ELF-1 (cell line): ENCODE measurements at places on chromosomes 6 and 20.
A peak's percentile ranks its signal among the peaks of the same experiment; 100 is the strongest.

- peak; percentile 72 for DNase-seq
These were observed 544 bp downstream of the SMIM29 start for GRCh38 chr6:34248198-34248726.

DNA sequence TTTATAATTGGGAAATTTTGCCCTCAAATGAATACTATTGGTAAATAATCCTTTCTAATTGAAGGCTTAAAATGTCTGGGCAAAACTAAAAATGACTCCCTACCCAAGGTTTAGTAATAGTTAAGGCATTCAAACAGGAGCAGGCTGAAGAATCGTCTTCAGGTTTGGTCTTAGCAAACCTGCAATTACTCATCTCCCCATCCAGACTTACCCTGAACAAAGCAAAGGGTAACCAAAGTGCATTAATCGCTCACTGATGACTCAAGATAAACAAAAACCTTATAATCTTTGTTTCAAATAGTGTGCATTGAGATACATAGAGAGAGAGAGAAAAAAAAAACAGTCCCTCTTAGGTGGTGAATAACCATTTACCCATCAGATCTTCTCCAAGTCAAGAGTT, 225.5 kb downstream of the BMP2 start:
- DNase-seq, result no peak

- DNase-seq, result no peak
These were observed 231.6 kb downstream of the TFAP2B start for GRCh38 chr6:51049983-51050877.

GRCh38 chr6:139373154-139373927, 1.1 kb downstream of the CITED2 start:
- peak; percentile 58 for DNase-seq

GRCh38 chr20:35560105-35560511, 18.2 kb downstream of the ERGIC3 start:
- peak; percentile 64 for DNase-seq

DNA sequence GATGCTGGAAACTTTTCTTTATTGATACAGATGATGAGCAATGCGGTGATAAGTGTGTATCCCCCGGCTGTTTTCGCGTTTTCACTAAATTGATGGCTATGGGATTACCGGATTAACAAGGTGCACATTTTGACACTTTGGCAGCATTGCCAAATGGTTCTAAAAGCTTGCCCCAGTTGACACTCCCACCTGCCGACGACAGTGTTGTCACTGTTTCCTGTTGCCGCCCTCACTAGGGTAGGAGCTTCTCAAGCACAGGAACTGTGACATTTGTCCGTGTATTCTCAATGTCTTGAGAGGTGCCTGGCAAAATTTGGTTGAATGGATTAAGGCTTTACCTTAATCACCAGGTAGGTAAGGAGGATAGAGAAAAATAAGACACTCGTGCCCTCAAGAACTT, 9.8 kb upstream of the MAPK13 start:
- no peak for DNase-seq

GRCh38 chr20:58375759-58376352, 13.2 kb upstream of the VAPB start:
- no peak for DNase-seq

DNA sequence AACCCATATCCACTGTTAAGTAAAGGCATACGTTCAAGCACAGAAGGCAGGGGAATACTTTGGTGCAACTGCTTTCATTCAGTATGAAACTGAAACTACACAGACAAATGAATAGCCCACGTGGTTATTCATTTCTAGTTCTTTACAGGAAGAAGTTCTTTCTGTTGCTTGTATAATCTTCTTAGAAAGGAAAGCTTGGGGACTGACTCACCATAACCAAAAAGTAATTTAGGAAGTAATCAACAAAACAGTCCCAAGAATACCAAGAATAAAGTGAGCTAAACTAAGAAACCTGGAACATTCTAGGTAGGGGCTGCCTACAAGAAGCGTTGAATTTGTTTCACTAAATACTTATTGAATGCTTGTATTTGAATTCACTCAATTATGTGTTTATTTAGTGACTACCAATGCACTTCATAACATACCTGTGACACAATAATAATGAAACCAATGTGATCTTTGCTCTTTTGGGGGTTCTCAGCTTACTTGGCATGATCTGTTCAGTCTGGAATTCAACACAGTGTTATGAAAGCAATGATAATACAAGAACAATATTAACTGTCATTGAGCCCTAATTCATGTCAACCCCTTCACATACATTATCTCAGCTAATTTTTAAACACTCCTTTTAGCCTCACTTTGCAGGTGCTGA, 25.1 kb upstream of the KIAA0408 start:
- no peak for DNase-seq

DNA sequence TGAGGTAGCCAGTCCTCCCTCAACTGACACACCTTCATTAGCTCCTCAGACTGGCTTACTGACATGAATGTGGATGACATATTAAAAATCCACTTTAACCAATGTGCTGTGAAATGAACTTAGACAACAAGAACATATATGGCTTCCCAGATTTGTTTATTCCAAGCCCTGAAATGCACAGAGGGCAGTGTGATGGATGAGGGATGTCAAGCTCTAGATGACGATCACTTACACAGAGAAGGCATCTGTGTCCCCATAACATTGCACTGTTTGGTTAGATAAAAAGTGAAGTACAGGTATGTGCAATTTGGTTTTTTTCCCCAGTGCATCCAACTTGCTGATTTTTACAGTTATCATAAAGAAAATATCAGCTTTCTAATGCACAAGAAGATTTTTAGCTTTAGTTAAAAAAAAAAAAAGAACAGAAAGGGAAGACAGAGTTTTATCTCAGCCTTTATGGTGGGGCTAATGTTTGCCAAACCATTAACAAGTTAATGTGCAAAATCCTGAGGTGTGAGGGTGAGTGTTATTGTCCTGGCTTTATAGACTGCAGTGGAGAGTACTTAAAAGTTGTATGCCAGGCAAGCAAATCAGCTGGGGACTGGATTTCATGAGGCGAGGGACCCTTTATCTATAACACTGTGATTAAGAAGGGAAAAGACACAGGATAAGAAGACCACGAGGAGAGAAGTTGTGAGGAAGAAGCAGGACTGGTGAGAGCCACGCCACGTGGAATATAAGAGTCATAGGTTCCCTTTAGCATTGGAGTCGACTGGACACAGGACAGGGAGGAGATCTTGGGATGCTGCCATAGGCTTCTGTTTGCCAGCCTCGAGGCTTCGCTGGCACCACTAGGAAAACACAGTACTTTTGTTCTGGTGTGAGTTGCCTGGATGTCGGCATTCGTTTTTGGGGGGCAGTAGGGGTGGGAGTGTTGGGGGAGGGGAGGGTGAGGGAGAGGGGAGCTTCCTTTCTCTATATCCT, 90.0 kb upstream of the BACH2 start:
- no peak for DNase-seq

DNA sequence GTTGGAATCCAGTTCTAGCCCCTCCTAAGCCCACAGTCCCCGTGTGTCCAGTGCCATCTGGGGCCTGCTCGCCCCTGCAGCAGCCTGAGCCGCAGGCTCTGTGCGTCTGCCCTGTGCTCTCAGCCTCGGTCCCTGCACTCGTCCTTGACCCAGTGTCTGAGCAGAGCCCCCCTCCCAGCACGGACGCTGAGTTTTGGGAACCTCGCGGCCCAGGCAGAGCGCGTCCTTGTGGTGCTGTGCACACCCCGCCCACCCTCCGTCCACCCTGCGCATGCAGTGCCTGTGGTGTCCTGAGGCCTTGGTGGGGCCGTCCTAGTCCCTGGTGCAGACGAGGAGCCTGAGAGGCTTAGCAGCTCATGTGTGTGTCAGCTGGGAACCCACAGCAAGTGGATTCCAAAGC, 31.6 kb downstream of the OSBPL2 start:
- no peak for DNase-seq
